ENCODE measurements at places on chromosomes 11 and 22. TPM values are rescaled to one million over a fixed set of nuclear protein-coding genes. Genes with fewer than 3 reads are reported as not detected.

Gene FAM180B
- total RNA-seq, result not detected

Gene MS4A8
- not detected for total RNA-seq

Gene SCGB1C1
- total RNA-seq, result not detected

Gene BAIAP2L2
- 4.0 TPM for total RNA-seq

Gene LAYN
- not detected for total RNA-seq

Gene SCARF2
- 1.2 TPM for total RNA-seq

Gene HEPN1
- total RNA-seq, result not detected

Gene NAALADL1
- total RNA-seq, result not detected

Gene DRD4
- total RNA-seq, result not detected

Gene MS4A6A
- total RNA-seq, result not detected

Gene OR51B5
- not detected for total RNA-seq

Gene FGF4
- not detected for total RNA-seq

Gene VWCE
- not detected for total RNA-seq

Gene APOL5
- not detected for total RNA-seq

Gene CCDC157
- 2.2 TPM for total RNA-seq

Gene OR51I1
- total RNA-seq, result not detected

Gene EFCAB6
- total RNA-seq, result 3.9 TPM

Gene OR4X1
- total RNA-seq, result not detected

Gene OSM
- not detected for total RNA-seq

Gene FREY1
- total RNA-seq, result 1.3 TPM

Gene SLN
- not detected for total RNA-seq

Gene TIMM10B
- 20.3 TPM for total RNA-seq

Gene OSBP
- 15.4 TPM for total RNA-seq

Gene PHOX2A
- not detected for total RNA-seq

Gene OR2D2
- not detected for total RNA-seq

Gene GDPD5
- 2.8 TPM for total RNA-seq

Gene SLC22A25
- not detected for total RNA-seq

Gene KRTAP5-5
- not detected for total RNA-seq

Gene PARVB
- 61.7 TPM for total RNA-seq

Gene DLG2
- 0.06 TPM for total RNA-seq

Gene HTR3B
- not detected for total RNA-seq

Gene CPT1A
- total RNA-seq, result 26.8 TPM

Gene ASCL2
- total RNA-seq, result not detected

Gene MAJIN
- not detected for total RNA-seq

Gene WNT7B
- 89.1 TPM for total RNA-seq

Gene PPP2R5B
- 13.2 TPM for total RNA-seq

All from Caki2 (cell line).